ENCODE measurements at places on chromosomes 2 and 18.

- no peak for DNase-seq
Measured at GRCh38 chr2:102269200-102269524, 42.2 kb upstream of the IL1RL1 start.

- DNase-seq: no peak
Measured at GRCh38 chr2:227164763-227165291, 403 bp downstream of the COL4A3 start.

DNA sequence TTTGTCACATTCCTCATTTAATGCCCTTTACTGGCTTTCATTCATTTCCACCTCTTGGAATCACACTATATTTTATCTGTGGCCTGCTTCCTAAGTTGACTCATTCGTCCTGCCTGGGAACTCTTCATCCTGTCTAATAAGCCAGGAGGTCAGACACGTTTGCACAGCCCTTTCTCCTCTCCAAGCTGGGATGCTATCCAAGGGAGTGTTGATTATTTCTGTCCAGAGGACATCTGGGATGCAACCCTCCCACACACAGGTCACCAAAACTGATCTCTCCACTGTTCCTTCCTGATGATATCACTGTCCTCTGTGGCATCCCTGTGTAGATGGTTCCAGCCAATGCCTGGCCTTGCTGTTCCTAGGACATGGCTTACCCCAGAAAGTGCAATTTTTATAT is 79.8 kb upstream of the NOSTRIN start:
- no peak for DNase-seq

DNA sequence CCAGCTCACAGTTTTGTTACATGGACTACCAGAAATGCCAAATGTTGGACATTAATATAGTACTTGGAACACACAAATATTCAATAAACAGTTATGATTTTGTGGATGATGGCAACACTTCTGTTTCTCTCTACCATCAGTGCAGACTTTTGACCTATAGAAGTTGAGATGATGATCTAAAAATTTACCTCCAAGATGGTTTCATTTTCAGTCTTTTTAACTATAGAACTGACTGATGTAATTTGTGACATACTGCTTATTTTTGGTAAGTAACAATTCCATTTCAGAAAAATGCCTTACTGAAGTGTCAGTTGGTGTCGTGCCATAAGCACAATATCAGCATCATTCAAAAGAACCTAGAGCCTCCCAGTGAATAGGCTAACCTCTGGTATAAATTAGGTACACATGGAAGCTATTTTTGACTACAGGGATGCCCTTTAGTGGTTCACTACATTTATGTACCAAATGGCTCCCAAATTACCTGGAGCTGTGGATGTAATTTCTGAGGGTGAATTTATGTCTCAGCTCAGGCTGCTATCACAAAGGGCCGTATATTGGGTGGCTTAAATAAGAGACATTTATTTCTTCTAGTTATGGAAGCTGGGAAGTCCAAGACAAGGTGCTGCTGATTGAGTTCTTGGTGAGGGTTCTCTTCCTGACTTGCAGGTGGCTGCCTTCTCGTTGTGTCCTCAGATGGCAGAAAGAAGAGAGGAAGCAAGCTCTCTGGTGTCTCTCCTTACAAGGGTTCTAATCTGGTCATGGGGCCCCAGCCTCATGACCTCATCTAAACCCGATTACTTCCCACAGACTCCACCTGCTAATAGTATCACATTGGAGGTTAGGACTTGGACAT is 66.5 kb downstream of the ALPK2 start:
- DNase-seq: no peak

DNA sequence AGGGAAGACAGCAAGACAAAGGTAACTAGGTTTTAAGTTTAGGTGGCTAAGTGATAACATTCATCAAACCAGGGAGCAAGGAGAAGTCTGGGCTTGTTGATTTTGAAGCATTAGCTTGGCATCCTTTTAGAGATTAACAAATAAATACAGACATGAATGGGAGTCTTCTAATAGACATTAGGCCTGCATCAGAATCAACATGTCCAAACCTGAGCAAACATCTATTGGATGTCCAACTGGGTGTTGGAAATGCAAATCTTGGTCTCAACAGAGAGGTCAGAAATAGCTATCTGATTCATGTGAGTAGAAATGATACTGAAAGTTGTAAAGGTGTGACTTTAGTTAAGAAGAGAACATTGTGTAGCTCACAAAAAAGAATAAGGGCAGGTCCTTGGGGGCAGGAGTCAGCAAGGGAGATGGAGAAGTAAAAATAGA is 85.5 kb upstream of the RND3 start:
- DNase-seq: no peak

DNA sequence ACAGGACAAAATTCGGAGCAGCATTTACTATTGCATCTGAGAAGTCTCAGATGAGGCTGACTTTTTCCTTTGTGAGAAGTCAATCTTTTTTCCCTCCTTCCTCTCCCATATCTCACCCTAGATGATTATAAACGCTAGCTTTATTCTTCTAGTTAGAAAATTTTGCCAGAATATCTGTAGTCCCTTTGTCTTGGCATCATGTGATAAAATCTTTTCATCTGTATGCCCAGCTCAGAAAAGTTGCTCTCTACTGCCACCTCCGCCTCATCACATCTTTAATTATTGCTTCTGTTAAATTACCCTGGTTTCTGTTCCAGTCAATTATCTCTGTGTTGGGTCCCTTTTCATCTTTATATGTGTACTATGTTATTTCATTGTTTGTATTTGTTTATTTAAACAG is 210.8 kb upstream of the SLC35G4 start:
- no peak for DNase-seq

DNA sequence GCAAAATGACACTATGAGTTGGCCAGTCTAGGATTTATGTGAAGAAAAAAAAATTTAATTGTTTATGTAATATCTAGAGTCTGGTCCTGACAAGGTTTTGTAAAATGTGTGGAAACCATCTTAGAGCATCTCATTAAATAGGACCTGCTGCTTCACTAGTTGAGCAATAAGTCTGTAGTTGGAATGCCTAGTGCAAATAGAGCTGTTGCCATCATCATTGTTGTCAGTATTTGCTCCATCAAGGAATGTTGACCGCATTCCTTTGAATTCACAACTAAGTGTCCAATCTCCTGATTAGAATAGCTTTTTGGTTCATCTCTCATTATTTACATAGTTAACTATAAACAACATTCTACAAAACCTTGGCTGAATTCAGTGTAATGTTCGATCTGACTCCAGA is 32.2 kb upstream of the RPE start:
- DNase-seq: no peak

GRCh38 chr2:104820126-104820525 is 33.8 kb upstream of the POU3F3 start:
- no peak for DNase-seq
